ENCODE measurements at places on chromosomes 1 and 21. TPM values are rescaled to one million over a fixed set of nuclear protein-coding genes. Genes with fewer than 3 reads are reported as not detected.
A peak's percentile ranks its signal among the peaks of the same experiment; 100 is the strongest.

The FCRL2 gene
- 0.19 TPM for total RNA-seq

- no peak for DNase-seq
Observed at GRCh38 chr1:223207293-223208066, 64.4 kb upstream of the TLR5 start.

- DNase-seq = no peak
Observed at GRCh38 chr1:67170751-67171573, 4.7 kb downstream of the IL23R start.

The C1QA gene
- 29.8 TPM for total RNA-seq

DNA sequence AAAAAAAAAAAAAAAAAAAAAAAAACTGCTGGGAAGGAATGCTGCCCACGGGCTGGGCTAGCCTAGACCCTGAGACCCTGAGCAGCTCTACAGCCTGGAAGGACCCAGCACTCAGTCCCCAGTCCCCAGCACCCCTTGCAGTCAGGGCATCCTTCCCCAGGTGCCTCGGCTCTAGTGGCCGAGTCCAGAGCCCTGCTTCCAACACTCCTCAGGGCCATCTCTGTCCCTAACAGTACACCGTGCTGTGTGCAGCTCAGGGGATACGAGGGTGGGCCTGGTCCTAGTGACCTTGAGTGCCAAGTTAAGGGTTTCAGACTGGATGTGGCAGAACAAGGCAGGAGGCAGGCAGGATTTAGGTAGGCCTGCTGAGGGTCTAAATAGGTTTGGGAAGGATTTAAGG lies 50.2 kb upstream of the LRP8 start:
- DNase-seq = peak; percentile 10

GRCh38 chr1:81513796-81514354 lies 286.9 kb upstream of the ADGRL2 start:
- no peak for DNase-seq

GRCh38 chr1:117556976-117557375 lies 48.9 kb upstream of the TENT5C start:
- DNase-seq = no peak

GRCh38 chr1:184462155-184462554 lies 75.3 kb downstream of the C1orf21 start:
- DNase-seq = no peak
